ENCODE measurements at places on chromosomes 12 and 14.

GRCh38 chr12:94767956-94768355 lies 117.6 kb upstream of the TMCC3 start:
- DNase-seq = no peak

GRCh38 chr12:123519141-123520001 lies 14.1 kb downstream of the RILPL1 start:
- no peak for DNase-seq

- peak; percentile 26 for DNase-seq
Observed at GRCh38 chr12:75289753-75290152, 40.4 kb downstream of the CAPS2 start.

GRCh38 chr12:6367065-6367968 lies 8.0 kb downstream of the SCNN1A start:
- DNase-seq = peak; percentile 84

GRCh38 chr12:46484396-46485061 lies 112.0 kb upstream of the SLC38A2 start:
- no peak for DNase-seq

GRCh38 chr14:37763266-37763665 lies 167.8 kb downstream of the TTC6 start:
- DNase-seq = no peak

DNA sequence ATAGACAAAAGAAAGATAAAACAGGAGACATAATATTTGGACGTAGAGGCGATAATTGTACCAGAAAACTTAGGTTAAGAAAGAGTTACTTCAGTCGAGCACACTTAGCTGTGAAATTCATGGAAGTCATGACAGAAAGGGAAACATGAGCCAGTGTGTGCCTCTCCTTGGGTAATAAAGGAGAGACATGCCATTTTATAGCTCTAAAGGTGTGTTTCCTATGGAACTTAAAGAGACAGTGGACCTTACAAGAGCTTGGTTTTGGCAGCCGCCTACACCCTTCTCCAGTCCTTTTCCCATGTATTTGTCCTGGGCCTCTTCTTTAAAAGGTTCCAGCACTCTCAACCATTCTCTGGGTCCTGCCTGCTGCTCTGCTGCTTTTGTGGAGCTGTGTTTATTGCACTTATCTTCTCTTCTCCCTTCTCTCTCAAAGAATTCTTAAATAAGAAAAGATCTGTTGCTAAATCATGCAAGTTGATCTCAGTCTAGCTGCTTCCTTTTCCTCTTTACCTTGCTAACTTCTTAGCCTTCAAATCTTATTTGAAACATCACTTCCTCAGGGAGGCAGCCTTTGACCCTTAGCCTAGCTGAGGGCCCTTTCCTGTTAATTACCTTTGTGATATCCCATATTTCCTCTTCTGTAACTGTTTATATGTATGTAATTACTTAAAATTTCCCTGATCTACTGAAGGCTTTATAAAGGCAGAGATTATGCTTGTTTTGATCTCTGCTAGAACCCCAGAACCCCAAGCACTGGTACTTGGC lies 81.8 kb upstream of the EVL start:
- no peak for DNase-seq

GRCh38 chr12:102879144-102879763 lies 37.8 kb downstream of the PAH start:
- DNase-seq = peak; percentile 63

DNA sequence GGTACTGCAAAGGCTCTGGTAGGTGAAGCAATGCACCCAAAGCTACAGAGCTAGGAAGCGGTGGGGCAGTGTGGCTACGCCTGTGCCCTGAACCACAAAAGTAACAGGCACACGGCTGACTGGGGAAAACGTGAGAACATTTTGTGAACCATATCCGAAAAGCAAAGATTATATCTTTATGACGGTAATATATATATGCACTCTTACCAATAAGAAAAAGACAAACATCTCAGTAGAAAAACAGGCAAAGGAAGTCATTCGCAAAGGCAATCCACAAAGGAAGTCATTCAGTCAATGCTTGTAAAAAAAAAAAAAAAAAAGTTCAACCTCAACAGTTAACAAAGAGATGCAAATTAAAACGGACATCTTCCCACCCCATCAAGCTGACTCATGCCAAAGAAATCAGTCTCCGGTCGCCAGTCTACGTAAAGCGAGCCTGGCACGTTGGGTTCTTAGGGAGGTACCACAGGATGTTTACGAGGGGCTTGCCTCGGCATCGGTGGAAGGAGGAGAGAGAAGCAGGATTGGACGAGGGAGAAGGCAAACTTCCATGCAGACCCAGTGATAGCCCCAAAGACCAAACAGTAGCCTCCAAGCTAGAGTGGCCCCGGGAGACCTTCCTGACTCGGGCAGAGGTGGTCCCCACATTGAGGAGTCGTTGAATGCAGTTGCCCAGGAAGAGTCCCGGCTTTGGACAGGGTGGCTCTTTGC lies 39.4 kb upstream of the PPP2R5C start:
- peak; percentile 93 for DNase-seq

- no peak for DNase-seq
Observed at GRCh38 chr14:106850913-106851825, 1324.8 kb downstream of the TMEM121 start.

GRCh38 chr14:53113989-53114388 lies 39.1 kb downstream of the DDHD1 start:
- DNase-seq = peak; percentile 12

DNA sequence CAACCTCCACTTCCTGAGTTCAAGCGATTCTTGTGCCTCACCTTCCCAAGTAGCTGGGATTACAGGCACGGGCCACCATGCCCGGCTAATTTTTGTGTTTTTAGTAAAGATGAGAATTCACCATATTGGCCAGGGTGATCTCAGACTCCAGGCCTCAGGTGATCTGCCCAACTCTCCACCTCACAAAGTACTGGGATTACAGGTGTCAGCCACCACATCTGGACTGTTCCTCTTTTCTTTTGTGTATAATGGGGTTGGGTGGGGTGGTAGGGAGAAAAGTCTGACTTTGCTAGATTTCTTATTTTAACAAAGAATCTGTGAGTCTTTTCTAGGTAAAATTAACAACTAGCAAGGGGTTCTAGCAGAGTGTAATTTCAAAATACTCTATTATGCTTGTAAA lies 92.7 kb upstream of the AMN1 start:
- DNase-seq = no peak

- DNase-seq = peak; percentile 88
Observed at GRCh38 chr14:58637391-58638230, at the start of gene DACT1. Gene DACT1 (plus strand): TSS chr14:58637962. CDS start chr14:58638203, 241 bp downstream.

- DNase-seq = no peak
Observed at GRCh38 chr14:99265571-99265970, 6.4 kb downstream of the BCL11B start.

DNA sequence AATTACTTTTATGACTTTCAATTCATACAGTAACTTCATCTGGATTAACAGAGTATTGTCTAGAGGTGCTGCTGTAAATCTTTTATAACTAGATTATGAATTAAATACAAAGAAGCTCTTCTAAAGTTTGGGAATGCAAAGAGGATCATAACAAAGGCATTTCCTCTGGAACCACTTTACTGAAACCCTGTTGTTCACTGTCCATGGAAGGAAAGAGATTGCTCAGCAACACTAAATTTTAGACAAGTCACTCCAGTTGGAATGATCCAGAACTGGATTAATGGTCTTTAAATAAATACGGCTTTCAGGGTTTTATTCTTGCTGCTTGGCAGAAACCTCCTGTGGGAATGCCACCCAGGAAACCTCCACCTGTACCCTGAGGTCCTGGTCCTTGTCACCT lies 250.6 kb downstream of the KSR2 start:
- DNase-seq = no peak

DNA sequence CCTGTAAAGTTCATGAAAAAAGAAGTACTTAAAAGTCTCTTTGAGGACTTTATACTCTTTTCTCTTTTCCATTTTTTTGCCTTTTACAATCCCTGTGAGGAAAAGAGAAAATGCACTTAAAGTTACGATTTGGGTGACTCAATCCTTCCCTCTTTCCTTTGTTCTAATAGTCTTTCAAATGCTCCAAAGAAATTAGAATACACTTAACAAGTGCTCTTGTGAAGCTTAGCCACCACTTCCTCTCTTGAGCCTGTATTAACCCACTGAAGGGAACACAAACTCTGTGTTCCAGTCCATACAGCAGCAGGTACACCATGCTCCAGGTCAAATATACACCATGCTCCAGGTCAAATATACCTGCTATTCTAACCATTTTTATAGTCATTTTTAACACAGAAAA lies 581.1 kb upstream of the MGAT4C start:
- no peak for DNase-seq

DNA sequence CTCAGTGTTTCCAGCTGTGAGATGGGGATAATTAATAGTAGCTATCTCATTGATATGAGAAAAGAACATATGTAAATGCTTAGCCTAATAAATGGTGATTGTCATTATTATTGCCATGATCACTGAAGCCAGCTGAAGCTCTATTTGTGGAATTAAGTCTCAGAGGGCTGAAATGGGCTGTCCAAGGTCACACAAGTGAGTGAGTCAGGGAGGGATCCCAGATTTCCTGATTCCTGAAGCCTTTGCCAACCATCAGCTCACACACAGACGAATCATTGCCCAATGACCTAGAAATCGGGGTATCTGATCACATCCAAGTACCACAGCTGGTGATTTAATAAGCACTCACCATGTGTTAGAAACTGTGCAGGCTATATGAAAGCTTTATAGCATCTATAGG lies 21.6 kb upstream of the TMEM229B start:
- no peak for DNase-seq

- DNase-seq = peak; percentile 48
Observed at GRCh38 chr12:72141381-72141780, 130.8 kb upstream of the TRHDE start.

- no peak for DNase-seq
Observed at GRCh38 chr14:36254020-36254624, 66.3 kb downstream of the MBIP start.

GRCh38 chr14:70842851-70843462 lies 33.6 kb upstream of the MAP3K9 start:
- DNase-seq = no peak

- no peak for DNase-seq
Observed at GRCh38 chr14:100629098-100629497, 41.9 kb upstream of the BEGAIN start.

GRCh38 chr12:24709216-24709615 lies 239.7 kb downstream of the BCAT1 start:
- peak; percentile 22 for DNase-seq

DNA sequence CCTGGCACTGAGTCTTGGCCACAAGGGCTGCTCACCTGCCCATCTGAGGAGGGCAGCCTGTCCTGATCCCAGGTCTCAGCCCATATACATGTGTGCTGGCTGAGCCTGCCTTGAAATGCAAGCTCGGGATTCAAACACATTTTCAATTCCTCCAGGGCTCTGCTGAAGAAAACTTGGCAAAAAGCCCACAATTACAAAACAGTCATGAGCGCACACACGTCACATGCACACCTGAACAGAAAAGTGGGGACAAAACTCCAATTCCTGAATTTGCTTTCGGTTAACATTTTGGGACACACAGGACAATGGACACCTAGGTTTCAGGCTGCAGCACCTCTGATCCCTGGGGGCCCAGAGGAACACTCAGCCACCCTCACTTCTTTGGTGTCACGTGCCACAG lies 113.9 kb downstream of the RBM19 start:
- no peak for DNase-seq

GRCh38 chr14:81388336-81388735 lies 11.8 kb downstream of the STON2 start:
- DNase-seq = no peak

GRCh38 chr12:56709759-56710376 lies 15.2 kb downstream of the NACA start:
- DNase-seq = no peak

DNA sequence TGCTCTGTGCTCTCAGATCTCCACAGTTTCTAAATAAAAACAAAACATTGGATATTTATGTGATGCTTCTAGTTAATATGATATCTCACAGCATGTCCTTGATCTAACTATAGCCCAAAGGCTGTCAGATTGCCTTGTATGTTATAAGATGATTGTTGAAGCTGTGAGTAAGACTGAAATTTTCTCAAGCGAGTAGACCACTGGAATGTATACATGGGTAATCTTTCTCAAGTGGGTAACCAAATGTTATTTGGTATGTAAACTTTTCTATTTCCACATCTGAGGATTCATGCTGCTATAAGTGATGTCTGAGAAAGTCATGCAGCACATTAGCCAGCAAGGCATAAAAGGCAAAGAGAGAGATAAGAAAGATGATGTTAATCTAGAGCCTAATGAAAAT lies 886.7 kb downstream of the NRXN3 start:
- DNase-seq = no peak

DNA sequence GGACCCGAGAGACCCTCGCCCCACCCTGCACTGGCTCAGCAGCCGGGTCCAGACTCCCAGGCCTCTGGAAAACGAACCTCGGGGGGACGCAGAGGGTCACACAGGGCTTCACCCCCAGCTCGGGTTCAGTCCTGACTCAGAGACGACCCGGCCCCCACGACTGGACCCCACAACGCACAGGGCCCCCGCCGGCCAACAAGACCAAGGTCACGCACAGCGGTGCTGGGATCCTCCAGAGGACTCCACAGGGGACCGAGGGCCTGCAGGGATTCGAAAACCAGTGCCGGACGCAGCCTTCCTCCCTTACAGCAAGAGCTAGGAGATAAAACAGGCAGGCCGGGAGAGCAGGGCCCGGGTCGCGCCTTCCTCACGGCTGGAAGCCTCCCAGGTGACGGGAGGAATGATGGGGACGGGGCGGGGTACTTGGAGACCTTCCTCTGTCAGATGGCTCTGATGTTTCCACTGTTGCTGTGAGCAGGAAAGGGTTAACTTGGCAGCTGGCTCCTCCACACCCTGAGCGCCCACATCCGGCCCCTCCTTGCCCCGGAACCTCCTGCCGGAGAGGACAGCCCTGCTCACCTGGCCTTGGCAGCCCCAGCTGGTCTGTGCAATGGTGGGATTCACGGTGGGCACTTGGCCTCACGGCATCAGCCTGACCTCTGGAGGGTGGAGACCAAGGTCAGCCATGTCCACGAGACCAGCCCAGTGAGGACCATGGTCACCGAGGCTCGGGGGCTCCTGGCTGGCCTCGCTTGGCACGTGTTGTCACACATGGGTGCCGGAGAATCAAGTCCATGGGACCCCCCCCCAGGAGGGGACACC lies 46.2 kb downstream of the GALNT9 start:
- DNase-seq = peak; percentile 39

GRCh38 chr12:81610955-81611889 lies 147.9 kb downstream of the PPFIA2 start:
- peak; percentile 7 for DNase-seq

DNA sequence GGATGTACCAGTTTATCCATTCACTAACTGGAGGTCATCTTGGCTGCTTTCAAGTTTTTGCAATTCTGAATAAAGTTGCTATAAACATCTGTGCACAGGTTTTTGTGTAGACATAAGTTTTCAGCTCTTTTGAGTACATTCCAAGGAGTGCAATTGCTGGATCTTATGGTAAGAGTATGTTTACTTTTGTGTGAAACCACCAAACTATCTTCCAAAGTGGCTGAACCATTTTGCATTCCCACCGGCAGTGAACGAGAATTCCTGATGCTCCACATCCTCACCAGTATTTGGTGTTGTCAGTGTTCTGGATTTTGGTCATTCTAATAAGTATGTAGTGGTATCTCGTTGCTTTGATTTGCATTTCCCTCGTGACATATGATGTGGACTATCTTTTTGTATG lies 150.5 kb upstream of the BCL2L14 start:
- no peak for DNase-seq

- no peak for DNase-seq
Observed at GRCh38 chr12:60201891-60202290, 606.1 kb downstream of the SLC16A7 start.

- DNase-seq = peak; percentile 89
Observed at GRCh38 chr14:70780396-70781075, 28.8 kb downstream of the MAP3K9 start.

- no peak for DNase-seq
Observed at GRCh38 chr12:678747-679712, 15.8 kb upstream of the NINJ2 start.

- no peak for DNase-seq
Observed at GRCh38 chr14:93246534-93246933, 39.5 kb downstream of the UBR7 start.
